Activated T-helper 17 cell treated with anti-CD3 and anti-CD28 coated beads, Interleukin-2, amount 50 U/mL, for 72 hours (primary cell): ENCODE measurements at places on chromosomes 4 and X. TPM values are rescaled to one million over a fixed set of nuclear protein-coding genes. Genes with fewer than 3 reads are reported as not detected.

The AFM gene
- not detected for total RNA-seq

The TMSB15A gene
- 0.39 TPM for total RNA-seq

The IBSP gene
- not detected for total RNA-seq

The ASB9 gene
- total RNA-seq, result 3.1 TPM

The HGFAC gene
- total RNA-seq, result not detected

The CDK16 gene
- 58.3 TPM for total RNA-seq

The SSX4B gene
- not detected for total RNA-seq

The YY2 gene
- total RNA-seq, result 0.56 TPM

The FRMPD3 gene
- not detected for total RNA-seq

- no peak for ATAC-seq
Measured at GRCh38 chr4:32161392-32161791, 1441.2 kb downstream of the PCDH7 start.

DNA sequence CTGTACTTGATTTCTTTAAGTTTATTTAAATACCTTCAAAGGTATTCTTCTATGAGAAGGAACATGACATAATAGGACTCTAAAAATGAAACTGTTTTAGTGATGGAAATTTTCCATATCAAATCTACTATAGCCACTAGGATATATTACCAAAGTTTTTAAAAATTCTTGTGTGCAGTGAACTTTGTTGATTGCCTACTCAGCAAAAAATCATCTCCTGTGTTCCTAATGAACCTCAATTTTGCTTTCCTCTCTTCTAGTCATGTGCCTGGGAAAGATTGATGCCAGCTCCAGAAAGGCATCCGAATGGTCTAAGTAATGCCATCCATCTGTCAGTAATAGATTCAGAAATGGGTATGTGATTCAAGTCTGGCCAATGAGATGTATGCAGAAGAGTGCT, 111.1 kb downstream of the ANXA3 start:
- no peak for ATAC-seq

DNA sequence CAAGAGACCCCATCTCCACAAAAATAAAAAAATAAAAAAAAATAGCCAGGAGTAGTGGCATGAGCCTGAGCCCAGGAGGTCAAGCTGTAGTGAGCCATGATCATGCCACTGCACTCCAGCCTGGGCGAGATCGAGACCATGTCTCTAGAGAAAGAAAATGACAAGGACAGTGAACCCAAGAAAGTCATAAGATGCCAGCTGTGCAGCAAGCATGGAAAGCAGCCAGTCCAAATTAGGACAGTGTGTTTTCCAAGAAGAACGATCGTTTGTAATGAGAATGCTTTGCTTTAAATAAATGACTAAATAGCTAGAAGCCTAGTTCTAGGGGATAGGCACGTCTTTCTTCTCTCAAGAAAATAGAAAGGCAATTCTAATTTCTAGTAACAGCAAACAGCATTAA, 58.4 kb upstream of the MSANTD1 start:
- no peak for ATAC-seq

DNA sequence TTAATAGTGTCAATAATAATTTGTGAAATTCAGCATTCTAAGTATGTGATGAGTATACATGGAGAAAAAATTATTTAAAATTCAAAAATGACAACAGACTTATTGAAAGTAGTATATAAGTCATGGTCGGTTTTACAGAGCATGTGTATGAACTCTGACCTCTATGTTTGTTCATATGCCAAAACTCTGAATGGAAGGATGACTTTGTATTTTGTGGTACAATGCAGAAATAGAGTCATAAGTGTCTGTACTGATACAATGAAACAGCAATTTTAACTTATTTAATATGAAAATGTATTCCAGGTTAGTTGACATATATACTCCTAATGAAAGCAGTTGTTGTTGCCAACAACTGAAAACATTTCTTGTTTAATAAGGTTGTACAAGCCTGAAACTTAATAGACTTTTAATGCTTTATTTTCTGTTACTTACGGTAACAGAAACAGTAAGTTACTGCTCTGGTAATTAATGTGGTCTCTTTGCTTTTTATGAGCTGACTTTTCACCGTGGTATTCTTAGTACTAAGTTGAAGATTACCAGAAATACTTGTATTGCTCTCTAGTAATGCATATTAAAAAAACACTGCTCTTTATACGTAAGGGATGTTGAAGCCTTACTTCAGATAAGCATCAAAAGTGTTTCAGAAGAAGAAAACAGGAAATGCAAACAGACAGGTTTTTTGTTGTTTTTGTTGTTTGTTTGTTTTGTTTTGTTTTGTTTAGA, 1.9 kb downstream of the UBE2K start:
- ATAC-seq, result peak; percentile 41

DNA sequence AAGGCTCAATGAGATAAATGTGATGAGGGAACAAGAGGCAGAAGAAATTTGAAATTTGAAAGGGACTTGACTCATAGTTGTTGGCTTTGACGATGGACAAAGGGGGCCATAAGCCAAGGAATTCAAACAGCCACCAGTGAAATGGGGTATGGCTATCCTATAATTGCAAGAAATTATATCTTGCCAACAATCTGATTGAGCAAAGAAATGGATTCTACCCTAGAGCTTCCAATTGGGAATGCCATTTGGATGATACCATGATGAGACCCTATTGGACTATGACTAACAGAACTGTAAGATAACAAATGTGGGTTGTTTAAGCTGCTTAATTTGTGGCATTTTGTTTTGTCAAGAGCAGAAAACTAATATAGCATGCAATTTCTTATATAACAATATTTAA, 270.1 kb upstream of the ARSJ start:
- ATAC-seq, result no peak

- ATAC-seq, result no peak
Measured at GRCh38 chr4:75036046-75036830, 103.3 kb downstream of the PARM1 start.

- ATAC-seq, result no peak
Measured at GRCh38 chr4:31058656-31059055, 338.5 kb downstream of the PCDH7 start.

- ATAC-seq, result peak; percentile 37
Measured at GRCh38 chrX:15564981-15565579, 35.7 kb downstream of the ACE2 start.

- peak; percentile 86 for ATAC-seq
Measured at GRCh38 chr4:26822546-26822945, 38.1 kb upstream of the STIM2 start.

- ATAC-seq, result no peak
Measured at GRCh38 chrX:139965421-139965820, at the start of gene CXorf66. TSS of gene CXorf66 (minus strand) at chrX:139965521. CDS start at chrX:139965496, 25 bp downstream.

GRCh38 chr4:103482471-103482870, 237.3 kb downstream of the TACR3 start:
- ATAC-seq, result no peak

DNA sequence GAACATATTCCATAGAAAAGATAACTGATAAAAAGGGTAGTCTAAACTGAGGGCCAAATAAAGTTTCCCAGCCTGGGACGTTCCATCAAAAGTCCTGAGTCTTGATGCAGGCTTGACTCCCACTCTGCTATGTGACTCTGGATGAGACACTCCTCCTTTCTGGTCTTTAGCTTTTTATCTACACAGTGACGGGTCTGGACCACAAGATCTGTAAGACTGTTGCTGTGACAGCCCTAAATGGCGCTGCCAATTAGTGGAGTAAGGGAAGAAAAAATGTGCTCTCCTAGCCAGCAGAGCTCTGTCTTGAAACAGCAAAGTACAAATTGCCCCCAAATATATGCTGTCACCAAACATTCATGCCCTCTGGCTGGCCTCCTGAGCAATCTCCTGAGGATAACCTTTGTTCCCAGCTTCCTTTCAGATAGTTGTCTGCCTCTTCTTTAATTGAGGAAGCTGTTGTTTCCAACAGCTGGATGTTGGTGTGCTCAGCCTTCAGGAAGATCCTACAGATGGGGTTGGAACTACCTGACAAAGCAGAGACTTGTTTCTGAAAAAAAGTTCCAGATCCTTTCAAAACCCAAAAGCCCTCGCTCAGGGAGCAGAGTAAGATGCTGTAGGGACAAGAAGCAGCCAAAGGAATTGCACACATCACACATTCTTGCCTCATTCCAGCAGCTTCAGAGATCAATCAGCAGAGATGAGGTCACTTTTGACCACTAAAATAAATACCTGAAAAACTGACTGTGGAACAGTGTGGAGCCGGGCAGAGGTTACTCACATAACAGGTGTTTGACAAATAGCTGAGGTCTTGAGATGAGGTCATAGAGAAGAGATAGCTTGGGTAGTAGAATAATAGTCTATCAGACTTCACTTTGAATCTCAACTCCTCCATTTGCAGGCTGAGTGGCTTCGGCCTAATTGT, 383.4 kb upstream of the FGF13 start:
- ATAC-seq, result no peak

DNA sequence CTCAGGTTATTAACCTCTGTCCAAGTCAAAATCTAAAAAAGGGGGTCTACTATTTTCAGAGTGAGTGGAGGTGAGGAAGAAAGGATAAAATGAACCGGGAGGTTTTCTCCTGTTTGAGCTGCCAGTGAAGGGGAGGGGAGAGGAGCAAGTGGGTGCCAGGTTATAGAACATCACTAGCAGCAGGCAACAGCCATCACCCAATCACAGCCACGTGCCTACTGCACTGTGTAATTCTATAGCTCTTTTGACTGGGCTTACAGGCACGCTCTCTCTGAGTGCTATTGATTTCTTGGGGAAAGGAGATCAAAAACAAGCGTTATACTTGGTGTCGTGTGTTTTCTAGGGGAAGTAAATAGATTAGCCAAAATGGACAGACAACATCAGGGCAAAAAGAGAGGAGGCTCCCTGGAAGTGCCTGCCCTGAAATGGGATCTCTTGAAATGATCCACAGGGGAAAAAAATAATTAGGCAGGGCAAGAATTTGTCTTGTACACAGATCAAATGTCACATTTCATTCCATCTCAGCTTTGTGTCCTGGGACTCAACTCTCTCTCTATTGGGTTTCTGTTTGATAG, 300.5 kb upstream of the LCORL start:
- ATAC-seq, result no peak

- ATAC-seq, result no peak
Measured at GRCh38 chr4:84319124-84319523, 180.0 kb downstream of the NKX6-1 start.

- ATAC-seq, result no peak
Measured at GRCh38 chrX:54237014-54237413, 54.0 kb upstream of the FAM120C start.
